NCI-H1417 treated with DMSO at 0.1 percent for 48 hours (cell line): ENCODE measurements at places on chromosomes 6 and 20.
A peak's percentile ranks its signal among the peaks of the same experiment; 100 is the strongest.

DNA sequence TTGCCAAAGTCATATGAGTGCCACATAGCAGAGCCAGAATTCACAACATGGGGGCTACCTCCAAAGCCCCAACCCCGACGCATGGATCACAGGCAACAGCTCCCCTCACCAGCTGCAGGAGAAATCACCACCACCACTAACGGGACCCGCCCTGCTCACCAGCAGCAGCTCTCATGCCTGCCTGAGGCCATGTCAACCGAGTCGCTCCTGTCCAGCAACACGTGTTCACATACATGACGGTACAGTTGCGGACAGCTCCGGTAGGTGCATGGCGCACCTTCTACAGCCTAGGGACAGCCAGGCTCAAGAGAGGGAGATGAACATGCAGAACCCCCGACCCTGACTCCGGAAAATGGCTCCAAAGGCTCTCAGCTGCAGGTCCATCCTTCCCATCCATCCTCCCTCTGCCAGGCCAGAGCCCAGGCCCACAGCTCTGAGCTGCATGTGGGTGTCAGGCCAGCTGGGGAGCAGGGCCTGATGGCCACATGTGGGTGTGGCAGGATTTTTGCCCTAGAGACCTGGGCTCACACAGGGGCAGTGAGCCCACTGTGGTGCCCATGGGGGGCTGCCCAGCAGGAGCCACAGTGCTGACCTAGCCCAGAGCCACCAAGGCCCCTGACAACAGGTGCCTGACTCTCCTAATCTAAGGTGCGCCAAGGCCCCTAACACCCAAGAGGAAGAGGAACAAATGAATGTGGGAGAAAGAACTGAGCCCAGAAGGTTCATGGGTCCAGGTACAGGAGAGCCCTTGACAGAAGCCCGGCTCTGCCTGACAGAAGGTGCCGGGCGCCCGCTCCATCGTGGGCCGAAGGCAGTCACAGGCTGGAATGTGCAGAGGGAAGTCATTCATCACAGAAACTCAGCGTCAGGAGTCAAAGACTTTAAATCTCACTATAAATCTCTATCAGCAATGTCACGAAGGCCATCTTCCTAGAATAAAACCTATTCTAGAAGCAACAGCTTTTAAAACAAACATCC is 10.5 kb downstream of the RPS6KA2 start:
- DNase-seq: no peak

DNA sequence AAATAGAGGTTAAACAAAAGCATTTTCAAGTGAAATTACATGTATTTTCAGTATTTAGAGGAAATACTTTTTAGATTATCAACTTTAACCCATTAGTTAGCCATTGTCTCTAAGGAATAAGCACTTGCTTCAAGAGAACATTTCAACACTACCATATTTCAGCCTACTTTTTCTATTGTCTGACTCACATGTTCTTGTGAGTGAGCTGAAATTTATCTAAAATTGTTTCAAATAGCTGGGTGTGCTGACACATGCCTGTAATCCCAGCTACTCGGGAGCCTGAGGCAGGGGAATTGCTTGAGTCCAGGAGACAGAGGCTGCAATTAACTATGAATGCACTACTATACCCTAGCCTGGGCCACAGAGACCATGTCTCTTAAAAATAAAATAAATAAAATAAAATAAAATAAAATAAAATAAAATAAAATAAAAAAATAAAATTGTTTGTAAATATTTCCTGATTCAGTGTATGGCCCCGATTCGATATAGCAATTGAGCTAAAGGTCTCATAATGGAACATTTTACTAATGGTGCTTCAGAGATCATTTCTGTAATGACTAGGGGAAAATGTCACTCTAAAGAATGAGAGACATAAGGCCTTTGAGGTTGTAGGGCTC is 324.6 kb upstream of the PLCB4 start:
- no peak for DNase-seq

DNA sequence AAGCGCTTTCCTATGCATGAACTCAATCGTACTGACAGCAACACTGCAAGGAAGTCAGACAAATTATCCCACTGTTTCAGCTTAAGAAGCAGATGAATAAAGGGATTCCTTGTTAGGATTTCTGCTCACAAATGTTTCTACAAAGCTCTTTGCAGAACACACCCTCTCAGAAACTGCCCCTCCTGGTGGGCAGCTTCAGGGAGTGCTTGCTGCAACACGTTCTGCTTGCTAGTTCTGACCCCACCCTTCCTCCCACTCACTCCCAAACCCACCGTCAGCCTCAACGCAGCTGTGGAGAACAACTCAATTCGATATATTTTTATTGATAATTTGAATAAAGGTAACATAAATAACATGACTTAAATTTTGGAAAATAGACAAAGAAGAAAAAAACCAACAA is 250.8 kb upstream of the PRDM1 start:
- DNase-seq: no peak

- DNase-seq: no peak
Observed at GRCh38 chr6:28901831-28902230, 22.0 kb downstream of the TRIM27 start.

DNA sequence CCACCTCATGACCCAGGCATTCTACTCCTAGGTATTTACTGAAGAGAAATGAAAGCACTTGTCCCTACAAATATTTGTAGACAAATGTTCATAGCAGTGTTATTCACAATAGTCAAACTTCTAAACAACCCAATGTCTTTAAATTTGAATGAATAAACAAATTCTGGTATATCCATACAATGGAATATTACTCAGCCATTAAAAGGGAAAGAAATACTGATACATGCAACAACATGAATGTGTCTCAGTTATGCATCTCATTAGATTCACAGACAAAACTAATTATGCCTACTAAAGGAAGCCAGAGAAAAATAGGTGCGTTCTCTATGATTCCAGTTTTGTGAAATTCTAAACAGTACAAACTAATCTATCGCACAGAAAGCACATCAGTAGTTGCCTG is 30.7 kb downstream of the MDFI start:
- no peak for DNase-seq

- no peak for DNase-seq
Observed at GRCh38 chr6:154981079-154981870, 13.8 kb upstream of the TIAM2 start.

DNA sequence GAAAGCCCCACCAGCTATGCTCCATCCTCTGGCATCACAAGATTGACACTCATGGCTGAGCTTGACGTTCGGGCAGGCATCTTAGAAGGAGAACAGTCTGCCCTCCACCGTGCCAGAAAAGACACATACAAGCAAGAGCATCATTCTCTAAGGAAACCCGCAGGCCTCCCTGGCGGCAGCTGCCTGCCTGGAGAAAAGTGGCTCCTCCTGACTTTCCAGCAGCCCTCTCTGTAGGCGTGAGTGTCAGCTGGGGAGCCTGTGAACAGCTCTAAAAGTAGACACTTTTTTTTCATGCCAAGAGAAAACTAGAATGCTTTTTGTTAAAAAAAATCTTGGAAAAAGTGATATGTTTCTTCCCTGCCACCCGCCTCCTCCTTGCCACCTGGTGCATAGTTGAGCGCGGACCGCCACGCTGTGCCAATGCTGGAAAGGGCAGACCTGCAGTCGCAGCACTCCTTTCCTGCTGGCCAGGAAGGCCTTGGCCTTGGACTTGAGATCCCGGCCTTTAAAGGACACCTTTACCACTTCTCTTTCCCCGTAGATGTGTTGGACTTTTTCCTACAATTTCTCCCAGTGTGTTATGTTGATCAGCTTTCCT is 29.7 kb upstream of the INSM1 start:
- DNase-seq: no peak

GRCh38 chr20:44593751-44594150 is 11.4 kb downstream of the PKIG start:
- no peak for DNase-seq

- peak; percentile 4 for DNase-seq
Observed at GRCh38 chr6:161169035-161169434, 104.8 kb downstream of the AGPAT4 start.

DNA sequence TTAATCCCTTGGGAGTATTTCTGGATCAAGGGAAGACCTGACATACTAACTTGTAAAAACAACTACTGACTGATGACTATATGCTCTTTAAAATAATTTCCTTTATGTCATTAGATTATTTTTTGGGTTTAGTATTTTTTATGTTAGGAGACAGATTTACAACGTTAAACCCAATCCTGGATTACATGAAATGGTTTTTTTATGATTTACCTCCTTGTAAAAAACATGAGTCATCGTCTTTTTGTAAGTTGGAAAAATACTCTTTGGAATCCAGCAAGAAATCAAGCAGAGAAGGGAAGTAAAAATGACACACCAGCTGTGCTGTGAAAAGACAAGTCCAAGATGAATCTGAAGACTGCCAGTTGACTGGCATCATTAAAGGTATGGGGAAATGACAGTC is 6.7 kb downstream of the STK4 start:
- no peak for DNase-seq

GRCh38 chr6:73943930-73944652 is 248.1 kb downstream of the CD109 start:
- DNase-seq: no peak

DNA sequence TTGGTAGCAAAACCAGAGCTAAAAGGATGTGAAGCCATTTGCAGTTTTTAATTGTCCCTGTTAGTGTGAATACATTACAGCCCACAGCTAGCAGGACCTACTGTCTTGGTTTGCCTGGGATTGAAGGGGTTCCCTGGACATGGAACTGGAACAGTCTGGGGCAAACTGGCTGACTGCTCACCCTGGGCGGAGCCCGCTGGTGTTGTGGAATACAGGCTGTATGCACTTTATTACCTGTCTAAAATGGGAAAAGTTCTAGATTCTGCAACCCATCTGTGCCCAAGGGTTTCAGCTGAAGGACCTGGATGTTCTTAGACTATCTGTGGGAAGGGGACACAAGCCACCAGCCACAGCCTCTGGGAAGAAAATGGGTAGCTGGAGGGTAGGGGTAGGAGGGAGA is 12.2 kb upstream of the CDKN1A start:
- no peak for DNase-seq

- DNase-seq: no peak
Observed at GRCh38 chr6:133418108-133418507, 177.0 kb downstream of the EYA4 start.

DNA sequence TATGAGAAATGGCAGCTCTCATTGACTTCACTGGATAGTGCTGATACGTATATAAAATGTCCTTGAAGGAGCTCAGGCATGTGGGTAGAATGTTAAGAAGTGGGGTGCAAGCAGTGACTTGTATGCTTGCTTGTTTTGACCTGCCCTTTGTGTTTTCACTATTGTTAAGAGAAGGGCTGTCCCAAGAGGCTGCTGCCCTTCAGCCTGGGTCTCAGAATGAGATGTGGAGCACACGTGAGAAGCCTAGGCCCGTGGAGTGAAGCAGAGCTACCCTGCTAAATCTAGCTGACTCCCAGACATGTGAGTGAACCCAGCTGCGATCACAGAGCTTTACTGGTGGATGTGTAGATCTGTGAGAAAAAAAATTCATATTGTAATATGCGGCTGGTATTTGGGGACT is 305.3 kb upstream of the RGS17 start:
- no peak for DNase-seq

DNA sequence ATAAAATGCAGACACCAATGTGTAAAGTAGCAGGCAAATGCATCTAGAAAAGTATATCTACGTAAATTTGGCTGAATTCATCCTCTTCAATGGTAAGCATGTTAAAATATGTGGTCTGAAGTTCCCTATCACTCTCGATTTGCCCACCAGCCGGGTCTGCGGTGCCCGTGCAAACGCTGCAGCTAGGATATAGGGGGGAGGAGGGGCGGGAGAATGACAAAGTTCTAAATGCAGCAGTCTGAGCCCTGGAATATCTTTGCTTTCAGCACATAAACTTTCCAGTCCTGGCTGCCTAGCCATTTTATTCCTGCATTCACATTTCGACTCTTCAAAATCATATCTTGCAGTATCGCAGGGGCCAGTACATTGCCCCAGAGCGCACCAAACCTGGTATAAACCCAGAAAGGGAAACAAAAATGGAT is 708 bp downstream of the NRN1 start:
- DNase-seq: no peak

DNA sequence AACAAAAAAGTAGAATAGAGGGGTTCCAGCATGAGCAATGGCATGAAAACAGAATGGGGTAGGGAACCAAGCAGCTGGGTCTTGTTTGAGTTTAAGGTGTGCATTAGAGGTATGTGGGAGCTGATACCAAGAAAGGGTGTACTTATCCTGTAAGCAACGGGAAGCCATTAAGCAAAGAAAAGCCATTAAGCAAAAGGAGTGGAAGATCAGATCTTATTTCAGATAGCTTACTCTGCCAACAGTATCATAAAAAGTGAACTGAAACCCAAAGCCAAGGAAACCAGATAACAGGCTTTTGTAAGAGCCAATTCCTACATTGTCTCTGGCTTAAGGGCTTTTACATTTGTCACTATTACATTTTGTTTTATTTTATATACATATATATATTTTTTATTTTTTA is 21.3 kb upstream of the BEND6 start:
- DNase-seq: no peak

GRCh38 chr6:169371344-169372127 is 117.9 kb upstream of the THBS2 start:
- DNase-seq: no peak

DNA sequence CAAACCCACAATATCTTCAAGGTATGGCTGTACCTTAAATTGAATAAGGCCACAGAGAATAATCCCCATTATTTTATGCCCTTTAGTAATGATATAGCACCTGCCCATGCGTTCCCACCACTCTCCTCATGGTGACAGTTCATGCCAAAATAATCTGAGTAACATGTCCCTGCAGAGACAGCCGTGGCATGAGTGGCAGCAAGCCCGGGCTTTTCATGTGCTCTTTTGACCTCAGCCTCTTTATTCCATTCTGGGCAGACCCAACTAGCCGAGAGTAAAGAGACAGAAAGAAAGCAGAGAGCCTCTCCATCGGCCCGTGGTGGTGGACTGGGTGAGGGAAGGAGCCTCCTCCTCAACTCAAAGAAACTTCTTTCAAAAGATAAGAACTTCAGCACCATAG is 19.9 kb upstream of the POPDC3 start:
- no peak for DNase-seq
